ENCODE measurements at places on chromosomes 16 and 17. TPM values are rescaled to one million over a fixed set of nuclear protein-coding genes. Genes with fewer than 3 reads are reported as not detected.

Gene WSCD1
- 1.8 TPM for total RNA-seq

Gene TEN1
- total RNA-seq, result 14.0 TPM

Gene CLEC19A
- not detected for total RNA-seq

Gene P2RX5
- 5.4 TPM for total RNA-seq

Gene KIF1C
- total RNA-seq, result 179 TPM

Gene KRTAP4-3
- not detected for total RNA-seq

Gene TSPOAP1
- total RNA-seq, result 6.1 TPM

Gene TRAF4
- total RNA-seq, result 6.7 TPM

Gene DPEP1
- not detected for total RNA-seq

Gene SOCS1
- total RNA-seq, result 5.5 TPM

Gene PRDM7
- not detected for total RNA-seq

Gene FAM20A
- 2.5 TPM for total RNA-seq

Gene KRT33B
- not detected for total RNA-seq

Gene TADA2A
- total RNA-seq, result 6.8 TPM

Gene ACSM3
- total RNA-seq, result 27.0 TPM

- no peak overlapping the region for H3K4me3 ChIP-seq
- DNase-seq, result no peak
- no peaks in the 10 kb centered on the region for H3K36me3 ChIP-seq
- H3K27me3 ChIP-seq, result no peaks in the 10 kb centered on the region
- H3K4me1 ChIP-seq, result no peaks in the 10 kb centered on the region
- no peak overlapping the region for H3K27ac ChIP-seq
These were observed 13.2 kb upstream of the HEATR6 start for GRCh38 chr17:60091908-60092331.

- H3K4me1 ChIP-seq, result no peaks in the 10 kb centered on the region
- no peak overlapping the region for H3K4me3 ChIP-seq
- H3K36me3 ChIP-seq, result no peaks in the 10 kb centered on the region
These were observed 4.3 kb downstream of the UBE2G1 start for GRCh38 chr17:4362141-4362540.

- DNase-seq, result no peak
- peaks cover 25% of the 10 kb centered on the region for H3K36me3 ChIP-seq
- no peaks in the 10 kb centered on the region for H3K27me3 ChIP-seq
- no peaks in the 10 kb centered on the region for H3K4me1 ChIP-seq
These were observed 3.2 kb downstream of the SNX11 start for GRCh38 chr17:48110761-48111160.

DNA sequence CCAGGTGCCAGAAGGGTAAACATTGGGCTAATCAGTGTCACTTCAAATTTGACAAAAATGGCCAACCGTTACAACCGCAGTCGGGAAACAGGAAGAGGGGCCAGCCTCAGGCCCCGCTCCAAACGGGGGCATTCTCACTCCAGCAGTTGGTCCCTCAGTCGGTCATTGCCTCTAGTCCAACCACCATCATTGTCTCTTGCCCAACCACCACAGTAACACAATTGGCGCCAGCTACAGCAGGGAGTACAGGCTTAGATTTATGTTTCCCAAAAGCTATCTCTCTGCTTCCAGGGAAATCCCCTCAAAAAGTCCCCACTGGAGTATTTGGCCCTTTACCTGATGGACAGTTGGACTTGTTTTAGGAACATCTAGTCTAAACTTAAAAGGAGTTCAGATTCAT is 20.3 kb downstream of the ALOX15B start:
- H3K36me3 ChIP-seq, result no peaks in the 10 kb centered on the region
- no peak overlapping the region for H3K4me3 ChIP-seq
- no peak overlapping the region for H3K27ac ChIP-seq
- peaks cover 24% of the 10 kb centered on the region for H3K27me3 ChIP-seq

DNA sequence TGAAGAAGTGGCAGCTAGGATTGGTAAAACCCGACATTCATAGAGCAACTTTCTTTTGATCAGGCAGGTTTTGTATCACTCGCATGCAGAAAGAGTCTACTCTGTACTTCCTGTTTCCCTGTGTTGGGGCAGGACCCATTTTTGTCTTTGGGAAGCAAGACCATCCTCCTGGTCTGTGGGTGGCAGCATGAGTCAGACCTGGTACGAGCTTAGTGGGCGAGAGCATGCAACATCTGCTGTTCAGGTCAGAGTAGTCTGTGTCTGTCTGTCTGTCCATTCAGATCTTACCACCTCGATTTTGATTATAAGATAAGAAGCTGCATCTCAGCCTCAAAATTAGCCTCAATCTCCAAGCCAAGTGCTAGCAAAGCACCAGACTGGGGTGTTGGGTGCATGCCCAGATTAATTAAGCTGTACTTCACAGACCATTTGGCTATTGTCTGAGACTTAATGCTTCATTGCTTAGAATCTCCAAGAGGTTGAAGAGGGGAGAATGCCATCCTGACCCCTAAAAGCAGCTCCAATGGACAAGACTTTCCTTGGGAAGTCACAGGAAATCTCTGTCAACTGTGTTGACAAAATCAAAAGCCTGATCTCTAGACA is 110.9 kb downstream of the XYLT1 start:
- no peaks in the 10 kb centered on the region for H3K27me3 ChIP-seq
- no peaks in the 10 kb centered on the region for H3K36me3 ChIP-seq
- no peak overlapping the region for H3K4me3 ChIP-seq
- DNase-seq, result peak; percentile 57
- peaks cover 32% of the 10 kb centered on the region for H3K4me1 ChIP-seq

- no peak overlapping the region for H3K27ac ChIP-seq
- H3K4me3 ChIP-seq, result no peak overlapping the region
- H3K36me3 ChIP-seq, result no peaks in the 10 kb centered on the region
- H3K27me3 ChIP-seq, result no peaks in the 10 kb centered on the region
- no peaks in the 10 kb centered on the region for H3K4me1 ChIP-seq
These were observed 103.0 kb downstream of the RAB11FIP4 start for GRCh38 chr17:31494259-31495021.

- H3K27me3 ChIP-seq, result no peaks in the 10 kb centered on the region
- H3K4me1 ChIP-seq, result no peaks in the 10 kb centered on the region
- H3K4me3 ChIP-seq, result no peak overlapping the region
- no peaks in the 10 kb centered on the region for H3K36me3 ChIP-seq
These were observed 135.8 kb downstream of the STX8 start for GRCh38 chr17:9439851-9440250.

DNA sequence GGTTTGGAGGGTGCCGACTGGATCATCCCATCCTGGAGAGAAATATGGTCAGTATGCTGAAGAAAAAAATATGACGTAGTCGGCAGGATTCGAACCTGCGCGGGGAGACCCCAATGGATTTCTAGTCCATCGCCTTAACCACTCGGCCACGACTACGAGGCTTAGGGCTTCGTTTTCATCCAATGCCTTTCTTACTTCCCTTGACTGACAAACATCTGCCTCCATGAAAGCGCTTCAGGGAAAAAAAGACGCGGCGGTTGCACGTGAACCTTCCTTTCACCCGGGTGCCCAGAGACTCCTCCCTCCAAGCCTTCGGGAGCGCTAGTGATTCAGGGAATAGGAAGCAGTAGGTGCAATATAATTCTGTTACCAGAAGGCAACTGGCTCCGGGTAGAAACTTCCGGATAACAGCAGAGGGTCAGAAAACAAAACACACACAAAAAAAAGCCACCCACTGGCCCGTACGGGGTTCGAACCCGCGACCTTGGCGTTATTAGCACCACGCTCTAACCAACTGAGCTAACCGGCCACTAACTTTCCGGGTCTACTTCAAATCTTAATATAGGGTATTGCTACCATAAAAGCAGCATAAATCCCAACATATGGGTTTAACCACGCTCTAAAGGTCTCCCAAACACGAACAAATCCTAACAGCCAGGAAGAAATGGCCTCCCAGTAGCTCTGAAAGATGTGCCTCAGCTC is 16.3 kb upstream of the AURKB start:
- peak overlapping the region; percentile 20 for H3K4me3 ChIP-seq
- peaks cover 44% of the 10 kb centered on the region for H3K36me3 ChIP-seq
- H3K27me3 ChIP-seq, result no peaks in the 10 kb centered on the region
- peak overlapping the region; percentile 80 for H3K27ac ChIP-seq

DNA sequence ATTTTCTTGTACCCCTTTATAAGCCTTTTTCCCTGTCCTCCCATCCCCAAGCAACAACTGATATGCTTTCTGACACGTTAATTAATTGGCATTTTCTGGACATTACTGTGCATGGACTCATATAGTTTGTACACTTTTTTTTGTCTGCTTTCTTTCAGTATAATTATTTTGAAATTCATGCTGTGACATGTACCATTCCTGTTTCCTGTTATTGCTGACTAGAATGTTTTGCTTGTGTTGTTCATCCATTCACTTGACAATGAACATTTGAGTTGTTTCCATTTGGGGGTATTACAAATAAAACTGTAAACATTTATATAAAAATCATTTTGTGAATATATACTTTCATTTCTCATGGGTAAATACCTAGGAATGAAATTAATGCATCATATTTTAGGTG is 50.6 kb downstream of the RBBP6 start:
- H3K36me3 ChIP-seq, result no peaks in the 10 kb centered on the region
- no peak overlapping the region for H3K27ac ChIP-seq
- no peaks in the 10 kb centered on the region for H3K4me1 ChIP-seq
- H3K4me3 ChIP-seq, result no peak overlapping the region

- no peaks in the 10 kb centered on the region for H3K27me3 ChIP-seq
- no peaks in the 10 kb centered on the region for H3K4me1 ChIP-seq
- no peak for DNase-seq
- no peaks in the 10 kb centered on the region for H3K36me3 ChIP-seq
- H3K27ac ChIP-seq, result no peak overlapping the region
- no peak overlapping the region for H3K4me3 ChIP-seq
These were observed 17.8 kb upstream of the MPHOSPH6 start for GRCh38 chr16:82187829-82188228.

DNA sequence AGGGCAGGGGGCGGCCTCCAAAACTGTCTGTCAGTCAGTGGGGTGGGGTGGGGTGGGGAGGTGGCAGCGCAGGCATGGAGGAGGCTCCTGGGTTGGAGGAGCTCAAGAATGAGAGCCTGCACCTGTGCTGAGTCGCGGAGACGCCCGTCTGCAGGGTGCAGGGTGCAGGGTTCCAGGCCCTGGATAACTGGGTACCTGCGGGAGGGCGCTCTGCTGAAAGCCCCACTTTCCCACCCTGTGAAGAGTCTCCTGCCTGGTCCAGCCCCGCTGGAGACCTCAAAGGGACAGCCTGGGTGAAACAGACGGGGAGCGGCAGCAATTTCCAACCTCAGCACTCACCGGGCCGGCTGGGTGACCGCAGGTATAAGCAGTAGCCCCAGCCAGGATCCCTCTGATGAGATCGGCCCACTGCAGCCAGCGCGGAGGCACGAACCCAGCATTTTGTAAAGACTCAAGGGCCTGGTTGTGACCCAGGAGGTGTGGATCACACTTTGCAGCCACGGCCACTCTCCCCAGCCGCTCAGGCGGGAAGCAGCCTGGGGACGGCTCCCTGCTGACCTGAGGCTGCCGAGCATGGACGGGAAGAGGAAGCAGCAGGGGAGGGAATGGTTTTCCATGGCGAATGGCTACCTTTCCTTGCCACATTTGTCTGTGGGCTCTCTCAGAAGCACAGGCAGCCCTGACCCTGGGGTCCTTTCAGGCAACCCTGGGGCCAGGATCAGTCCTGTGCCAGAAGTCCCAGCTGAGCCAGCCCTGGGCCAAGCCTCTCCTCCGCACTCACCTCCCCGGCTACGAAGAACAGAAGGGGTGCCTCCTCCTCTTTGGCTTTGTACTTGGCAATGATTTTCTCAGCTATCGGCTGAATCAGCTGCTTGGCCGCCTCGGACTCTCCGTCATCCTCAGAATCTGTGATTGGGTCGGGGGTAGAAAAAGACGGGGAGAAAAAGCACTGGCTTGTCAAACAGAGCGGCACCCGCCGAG is 21.0 kb downstream of the MRM3 start:
- peaks cover 7% of the 10 kb centered on the region for H3K36me3 ChIP-seq
- no peak overlapping the region for H3K4me3 ChIP-seq
- no peaks in the 10 kb centered on the region for H3K27me3 ChIP-seq
- no peaks in the 10 kb centered on the region for H3K4me1 ChIP-seq

- no peaks in the 10 kb centered on the region for H3K36me3 ChIP-seq
- H3K27me3 ChIP-seq, result no peaks in the 10 kb centered on the region
- H3K4me1 ChIP-seq, result peaks cover 1% of the 10 kb centered on the region
- no peak for DNase-seq
- H3K27ac ChIP-seq, result no peak overlapping the region
These were observed 34.4 kb downstream of the NFAT5 start for GRCh38 chr16:69600202-69600601.

DNA sequence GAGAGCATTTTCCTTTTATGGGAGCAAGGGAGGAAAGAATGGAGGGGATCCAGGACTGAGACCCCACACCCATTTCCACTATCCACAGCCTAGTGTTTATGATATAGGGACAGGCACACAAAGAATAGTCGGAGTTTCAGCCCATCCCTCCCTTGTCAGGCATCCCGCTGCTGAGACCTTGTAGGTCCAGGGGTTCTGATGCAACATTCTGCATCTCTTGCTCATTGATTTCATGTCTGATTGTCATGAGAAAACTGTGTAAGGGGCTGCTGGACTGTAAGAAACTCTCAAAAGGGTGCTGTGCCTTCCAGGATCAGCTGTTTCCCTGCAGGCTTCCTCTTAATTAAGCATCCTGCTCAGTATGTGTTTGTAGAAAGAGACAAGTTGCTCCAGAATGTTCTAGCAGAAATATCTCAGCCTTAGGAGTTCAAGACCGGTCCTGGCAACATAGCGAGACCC is 5.3 kb upstream of the POLR3E start:
- H3K4me1 ChIP-seq, result no peaks in the 10 kb centered on the region
- no peaks in the 10 kb centered on the region for H3K36me3 ChIP-seq
- no peak overlapping the region for H3K4me3 ChIP-seq
- DNase-seq, result no peak
- no peak overlapping the region for H3K27ac ChIP-seq
- H3K27me3 ChIP-seq, result no peaks in the 10 kb centered on the region

- no peaks in the 10 kb centered on the region for H3K27me3 ChIP-seq
- no peak for DNase-seq
- no peak overlapping the region for H3K4me3 ChIP-seq
- H3K27ac ChIP-seq, result no peak overlapping the region
- H3K36me3 ChIP-seq, result peaks cover 82% of the 10 kb centered on the region
- H3K4me1 ChIP-seq, result no peaks in the 10 kb centered on the region
These were observed 18.1 kb upstream of the ARL2BP start for GRCh38 chr16:57226701-57227621.

- no peaks in the 10 kb centered on the region for H3K4me1 ChIP-seq
- no peaks in the 10 kb centered on the region for H3K27me3 ChIP-seq
- H3K4me3 ChIP-seq, result no peak overlapping the region
- DNase-seq, result no peak
These were observed 83.3 kb downstream of the TBC1D16 start for GRCh38 chr17:79952265-79952877.

- DNase-seq, result peak; percentile 88
- no peaks in the 10 kb centered on the region for H3K27me3 ChIP-seq
- no peaks in the 10 kb centered on the region for H3K4me1 ChIP-seq
- no peaks in the 10 kb centered on the region for H3K36me3 ChIP-seq
These were observed 138.7 kb downstream of the GAS7 start for GRCh38 chr17:10059684-10060211.

- H3K36me3 ChIP-seq, result peaks cover 94% of the 10 kb centered on the region
- H3K27ac ChIP-seq, result no peak overlapping the region
- DNase-seq, result no peak
These were observed 17.8 kb upstream of the CRK start for GRCh38 chr17:1473841-1474240.

- H3K36me3 ChIP-seq, result no peaks in the 10 kb centered on the region
- no peaks in the 10 kb centered on the region for H3K4me1 ChIP-seq
- H3K4me3 ChIP-seq, result no peak overlapping the region
- H3K27me3 ChIP-seq, result no peaks in the 10 kb centered on the region
These were observed 64.2 kb upstream of the METRNL start for GRCh38 chr17:83014940-83015910.
